Occipital lobe (tissue), 3 donors: ENCODE measurements at places on chromosomes 7 and 10.

GRCh38 chr10:123635131-123635530 lies 31.0 kb upstream of the GPR26 start:
- no peak for DNase-seq

GRCh38 chr7:112584290-112584689 lies 103.5 kb downstream of the LSMEM1 start:
- DNase-seq: no peak

DNA sequence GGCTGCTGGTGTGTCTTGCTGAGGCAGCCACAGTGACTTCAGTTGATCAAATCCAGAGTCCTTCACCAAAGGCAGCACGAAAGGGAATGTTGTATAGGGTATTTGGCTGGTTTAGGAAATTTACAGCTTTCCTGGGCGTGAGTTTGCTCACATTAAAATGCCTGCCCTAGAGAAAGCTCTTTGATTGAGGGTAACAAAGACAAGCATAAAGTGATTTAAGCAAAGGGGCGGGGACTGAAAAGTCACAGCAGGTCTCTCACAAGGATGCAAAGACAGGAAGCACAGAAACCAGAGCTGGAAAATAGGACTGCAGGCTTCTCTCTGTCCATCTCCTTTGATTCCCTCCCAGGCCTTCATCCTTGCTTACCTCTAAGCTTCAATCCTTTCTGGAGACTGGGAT lies 139.2 kb downstream of the ELMO1 start:
- no peak for DNase-seq

- no peak for DNase-seq
These were observed 9.2 kb upstream of the CPA1 start for GRCh38 chr7:130371046-130371445.

DNA sequence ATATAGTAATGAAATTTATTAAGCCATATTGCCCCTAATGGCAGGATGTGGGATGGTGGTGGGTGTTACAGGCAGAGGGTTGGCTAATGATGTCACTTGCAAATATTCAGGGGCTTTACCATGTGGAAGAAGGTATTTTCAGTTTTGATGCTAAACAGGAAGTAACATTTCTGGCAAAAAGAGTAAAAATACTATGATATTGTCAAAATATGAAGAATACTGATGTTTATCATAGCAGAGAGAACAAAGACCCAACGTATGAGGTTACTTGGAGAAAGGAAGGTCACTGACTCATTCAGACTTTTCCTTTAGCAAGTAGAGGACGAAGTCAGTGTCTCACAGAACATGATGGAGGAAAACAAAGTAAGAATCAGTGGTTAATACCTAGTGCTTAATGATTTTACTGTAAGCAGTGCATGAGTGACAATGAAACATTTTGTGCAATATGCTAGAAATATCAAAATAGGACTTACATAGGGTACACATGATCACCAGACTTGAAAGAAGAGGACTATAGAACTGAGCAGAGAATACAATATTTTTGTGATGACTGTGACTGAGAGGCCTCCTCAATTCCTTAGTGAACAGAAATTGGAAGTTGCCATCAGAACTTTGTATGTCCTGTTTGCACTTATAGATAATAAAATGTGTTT lies 89.7 kb upstream of the STEAP4 start:
- DNase-seq: no peak

DNA sequence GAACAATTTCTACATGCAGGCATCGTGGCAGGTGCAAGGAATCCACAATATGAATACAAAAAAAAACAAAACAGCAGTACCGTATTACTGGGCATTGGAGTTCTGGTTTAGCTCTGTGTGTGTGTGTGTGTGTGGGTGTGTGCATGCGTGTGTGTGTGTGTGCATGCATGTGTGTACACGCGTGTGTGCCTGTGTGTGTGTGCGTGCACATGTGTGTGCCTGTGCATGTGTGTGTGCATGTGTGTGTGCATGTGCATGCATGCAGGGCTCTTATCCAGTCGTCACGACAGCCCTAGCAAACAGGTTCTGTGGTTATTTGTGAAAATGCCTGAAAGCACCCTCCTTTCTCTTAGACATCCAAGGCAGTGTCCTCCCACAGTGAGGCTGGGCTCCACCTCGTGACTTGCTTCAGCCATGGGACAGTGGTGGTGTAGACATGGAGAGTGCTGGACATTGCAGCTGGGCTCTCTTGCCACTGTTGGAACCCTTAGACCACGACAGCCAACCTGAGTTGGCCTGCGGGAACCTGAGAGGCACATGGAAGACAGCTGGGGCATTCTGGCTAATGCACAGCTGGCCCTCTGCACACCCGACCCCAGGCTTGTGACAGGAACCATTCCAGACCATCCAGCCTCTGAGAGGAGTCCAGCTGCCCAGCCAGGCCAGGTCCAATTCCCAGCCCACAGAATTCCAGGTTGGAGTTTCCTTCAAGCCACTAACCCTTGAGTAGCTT lies 173.4 kb upstream of the SHH start:
- no peak for DNase-seq

DNA sequence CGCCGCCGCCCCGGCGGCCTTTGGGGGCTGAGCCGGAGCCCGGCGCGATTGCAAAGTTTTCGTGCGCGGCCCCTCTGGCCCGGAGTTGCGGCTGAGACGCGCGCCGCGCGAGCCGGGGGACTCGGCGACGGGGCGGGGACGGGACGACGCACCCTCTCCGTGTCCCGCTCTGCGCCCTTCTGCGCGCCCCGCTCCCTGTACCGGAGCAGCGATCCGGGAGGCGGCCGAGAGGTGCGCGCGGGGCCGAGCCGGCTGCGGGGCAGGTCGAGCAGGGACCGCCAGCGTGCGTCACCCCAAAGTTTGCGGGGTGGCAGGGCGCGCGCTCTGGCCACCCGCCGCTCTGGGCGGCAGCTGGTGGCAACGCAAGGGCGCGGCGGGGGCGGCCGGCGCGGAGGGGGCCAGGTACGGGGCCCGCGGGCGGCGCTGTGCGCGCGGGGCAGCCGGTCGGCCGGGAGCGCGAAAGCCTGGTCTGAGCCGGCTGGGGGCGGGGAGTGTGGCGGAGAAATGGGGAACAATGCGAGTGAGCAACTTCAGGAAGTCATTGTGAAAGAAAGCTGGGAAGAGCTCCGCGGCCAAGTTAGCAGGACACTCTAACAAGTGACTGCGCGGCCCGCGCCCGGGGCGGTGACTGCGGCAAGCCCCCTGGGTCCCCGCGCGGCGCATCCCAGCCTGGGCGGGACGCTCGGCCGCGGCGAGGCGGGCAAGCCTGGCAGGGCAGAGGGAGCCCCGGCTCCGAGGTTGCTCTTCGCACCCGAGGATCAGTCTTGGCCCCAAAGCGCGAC lies at the start of gene IKZF1:
Gene IKZF1, plus strand, starts transcription at position 588 of the 782 bp plus-strand sequence. CDS start 14,346 bp downstream, outside the sequence.
- no peak for DNase-seq

GRCh38 chr10:75100764-75101291 lies 10.6 kb upstream of the SAMD8 start:
- no peak for DNase-seq

- DNase-seq: no peak
These were observed 189.7 kb upstream of the SEMA3D start for GRCh38 chr7:85376589-85376988.

DNA sequence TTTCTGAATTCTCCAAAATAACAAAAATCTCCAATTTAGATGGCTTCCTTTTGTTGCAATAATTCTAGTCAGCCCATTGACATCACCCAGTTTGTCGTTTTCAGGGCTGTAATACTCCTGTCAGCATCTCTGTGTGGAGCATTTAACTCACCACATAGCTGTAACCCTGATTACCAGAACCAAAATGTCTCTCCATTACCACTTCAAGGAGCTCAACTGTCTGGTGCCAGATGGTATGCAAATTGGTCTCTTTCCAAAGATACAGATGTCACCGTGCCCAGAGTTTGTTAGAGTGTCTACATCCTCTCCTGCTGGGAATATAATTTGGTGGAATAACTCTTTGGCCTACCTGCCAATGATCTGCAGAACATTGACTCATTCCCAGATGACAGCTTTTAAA lies 350.3 kb upstream of the POT1 start:
- DNase-seq: no peak
